ENCODE measurements at places on chromosomes 3 and 15.

DNA sequence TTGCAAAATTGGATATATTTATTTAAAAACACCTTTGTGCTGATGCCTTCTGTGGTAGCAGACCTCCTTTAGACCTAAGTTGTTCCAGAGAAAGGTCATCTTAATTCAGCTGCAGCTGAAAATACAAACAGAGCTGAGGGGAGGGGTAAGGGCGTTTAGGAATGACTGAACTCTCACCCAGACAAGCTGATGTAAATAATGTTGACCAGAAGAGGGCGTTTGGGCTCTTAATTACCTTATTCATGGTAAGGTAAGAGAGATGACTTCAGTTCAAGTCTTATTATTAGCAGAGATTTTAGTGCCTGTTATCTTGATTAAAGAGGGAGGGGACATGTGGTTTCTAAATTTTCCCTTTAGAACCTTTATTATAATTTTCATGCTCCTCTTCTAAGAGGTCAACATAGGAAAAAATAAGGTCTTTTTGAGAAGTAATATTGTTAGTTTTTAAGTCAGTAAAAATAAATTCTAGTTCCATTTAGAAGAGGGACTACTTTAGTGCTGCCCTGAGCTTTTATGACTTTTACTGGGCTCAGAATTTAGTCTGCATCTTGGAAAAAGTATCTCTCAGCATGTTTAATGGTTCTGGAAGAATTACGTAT, 46.3 kb downstream of the GPR171 start:
- DNase-seq: no peak

- DNase-seq: no peak
These were observed 82.8 kb downstream of the PPARG start for GRCh38 chr3:12371525-12372140.

DNA sequence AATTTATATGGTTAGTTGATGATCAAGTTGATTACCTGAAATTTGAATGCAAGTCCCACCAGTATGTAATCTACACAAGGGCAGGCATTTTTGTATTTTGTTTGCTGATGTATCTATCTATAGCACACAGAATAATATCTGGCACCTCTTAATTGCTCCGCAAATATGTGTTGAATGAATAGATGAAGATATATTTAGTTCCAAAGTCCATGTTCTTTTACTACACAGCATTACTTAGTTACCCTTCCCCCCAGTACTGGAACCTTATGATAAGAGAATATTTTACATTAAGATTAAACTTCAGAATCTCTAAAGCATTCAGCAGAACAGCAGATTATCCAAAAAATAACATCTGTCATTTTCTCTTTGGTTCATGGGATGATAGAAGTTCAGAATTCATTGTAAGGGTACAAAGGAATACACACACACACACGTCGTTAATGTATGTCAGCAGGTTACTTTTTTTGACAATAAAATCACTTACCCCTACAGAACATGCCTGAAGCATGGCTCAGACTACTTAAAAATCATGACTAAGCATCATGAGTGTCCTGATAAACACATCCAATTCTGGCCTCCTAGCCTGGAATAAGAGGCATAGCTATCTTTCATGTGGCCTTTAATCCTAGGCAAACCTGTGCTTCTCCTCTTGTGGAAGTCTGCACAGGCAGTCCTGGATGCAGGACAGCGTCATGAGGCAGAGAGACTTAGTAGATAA, 148.9 kb upstream of the TBC1D5 start:
- DNase-seq: no peak

DNA sequence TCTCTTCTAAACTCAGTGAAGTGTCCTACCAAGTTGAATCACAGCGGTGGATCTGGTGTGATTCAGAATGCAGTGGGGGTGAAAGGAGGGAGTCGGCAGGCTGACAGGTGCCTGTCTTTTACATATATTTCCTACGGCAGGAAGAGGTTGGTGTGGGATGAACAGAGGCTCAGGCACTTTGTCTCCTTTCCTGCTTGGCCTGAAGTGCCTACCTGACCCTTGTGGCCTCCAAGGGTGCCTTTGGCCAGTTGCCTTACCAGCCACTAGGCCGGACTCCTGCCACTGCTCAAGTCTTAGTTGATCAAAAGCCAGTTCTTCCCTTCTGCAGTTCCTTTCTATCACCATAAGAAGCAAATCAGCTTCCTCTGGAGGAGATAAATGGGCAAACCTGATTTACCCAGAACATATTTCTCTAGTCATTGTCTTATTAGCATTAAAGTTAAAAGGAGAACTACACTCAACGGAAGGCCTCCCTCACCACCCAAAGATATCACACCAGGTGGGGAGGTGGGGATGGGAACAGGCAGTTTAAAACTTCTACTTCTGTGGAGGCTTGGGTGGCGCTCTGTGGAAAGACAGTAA, 52.1 kb downstream of the CRTC3 start:
- no peak for DNase-seq

DNA sequence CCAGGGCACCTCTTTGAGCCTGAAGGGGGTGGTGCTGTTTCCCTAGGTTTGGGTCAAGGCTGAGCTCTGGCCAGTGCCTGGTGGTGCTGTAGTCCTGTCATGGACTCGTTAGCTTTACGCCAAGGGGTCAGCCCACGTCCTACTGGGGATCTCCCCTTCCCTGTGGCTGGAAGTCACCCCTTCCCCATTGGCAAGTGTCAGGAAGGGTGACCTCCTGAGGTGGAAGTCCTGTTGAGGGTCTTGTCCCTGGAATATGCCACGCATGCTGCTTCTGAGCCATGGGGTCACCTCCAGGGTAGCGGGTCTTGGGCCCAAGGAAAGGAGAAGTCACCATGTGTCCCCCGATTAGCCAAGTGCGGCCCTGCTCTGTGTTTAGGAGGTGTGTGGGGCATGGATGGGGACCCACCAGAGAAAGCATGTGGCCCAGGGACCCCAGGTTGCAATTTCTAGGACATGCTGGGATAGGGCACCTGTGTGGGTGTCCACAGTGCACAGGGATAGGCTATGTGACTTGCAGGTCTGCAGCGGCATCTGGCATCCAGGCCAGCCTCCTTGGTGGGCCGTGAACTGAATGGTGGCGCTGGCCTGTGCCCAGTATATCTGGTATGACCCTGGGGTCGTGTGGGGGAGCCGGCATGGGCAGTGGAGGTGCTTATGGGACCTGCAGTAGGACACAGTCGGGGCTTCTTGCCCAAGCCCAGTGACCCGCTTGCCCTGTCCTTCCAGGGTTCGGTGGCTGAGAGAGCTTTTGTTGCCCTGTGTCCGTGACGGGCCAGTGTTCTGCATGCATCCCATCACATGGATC, 226.7 kb downstream of the SNRPN start:
- no peak for DNase-seq

- no peak for DNase-seq
These were observed 112.7 kb downstream of the KLF13 start for GRCh38 chr15:31439328-31439727.

GRCh38 chr3:184465883-184466412, 86.1 kb downstream of the CHRD start:
- DNase-seq: no peak

DNA sequence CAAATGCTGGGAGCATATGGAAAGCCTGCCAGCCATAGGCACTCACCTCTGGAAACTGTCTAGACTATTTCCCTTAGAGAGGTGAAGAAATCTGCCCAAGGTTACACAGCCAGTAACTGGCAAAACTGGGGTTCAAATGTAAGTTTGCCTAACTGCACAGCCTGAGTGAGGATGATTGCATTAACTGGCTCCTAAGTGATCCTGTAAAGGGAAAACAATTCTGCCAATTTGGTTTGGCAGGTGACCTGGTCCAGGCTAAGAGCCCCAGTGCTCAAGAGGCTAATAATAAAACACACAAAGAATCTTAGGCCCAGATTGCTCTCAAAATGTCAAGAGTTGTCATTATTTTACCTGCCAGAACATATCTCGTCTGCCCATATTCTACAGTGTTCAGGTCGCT, 43.9 kb upstream of the SPRED1 start:
- DNase-seq: no peak

GRCh38 chr3:127350172-127351050, 62.6 kb upstream of the PRR20G start:
- DNase-seq: no peak

DNA sequence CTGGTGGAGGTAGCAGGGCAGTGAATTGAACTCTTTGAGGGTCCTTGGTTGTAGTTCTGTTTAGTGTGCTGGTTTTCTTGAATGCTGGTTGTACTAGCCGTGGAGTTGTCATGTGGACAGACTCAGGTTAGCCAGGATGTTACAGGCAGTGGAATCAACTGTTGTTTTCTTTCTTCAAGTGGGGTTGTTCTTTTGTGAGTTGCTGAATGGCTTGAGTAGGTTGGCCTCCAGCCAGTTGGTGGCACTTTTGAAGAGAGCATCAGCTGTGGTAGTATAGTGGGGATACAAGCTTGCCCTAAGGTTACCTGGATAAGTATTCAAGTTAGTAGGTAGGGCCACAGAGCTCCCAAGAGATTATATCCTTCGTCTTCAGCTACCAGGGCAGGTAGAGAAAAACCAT, 31.8 kb upstream of the RARB start:
- DNase-seq: no peak

Measured in activated CD4-positive, CD25-positive, alpha-beta regulatory T cell (primary cell).